Epithelial cell of proximal tubule (primary cell): ENCODE measurements at places on chromosomes 1 and 21.

- DNase-seq: no peak
These were observed 6.2 kb upstream of the SLAMF1 start for GRCh38 chr1:160652924-160653619.

- DNase-seq: no peak
These were observed 51.2 kb upstream of the NFASC start for GRCh38 chr1:204819495-204819894.

DNA sequence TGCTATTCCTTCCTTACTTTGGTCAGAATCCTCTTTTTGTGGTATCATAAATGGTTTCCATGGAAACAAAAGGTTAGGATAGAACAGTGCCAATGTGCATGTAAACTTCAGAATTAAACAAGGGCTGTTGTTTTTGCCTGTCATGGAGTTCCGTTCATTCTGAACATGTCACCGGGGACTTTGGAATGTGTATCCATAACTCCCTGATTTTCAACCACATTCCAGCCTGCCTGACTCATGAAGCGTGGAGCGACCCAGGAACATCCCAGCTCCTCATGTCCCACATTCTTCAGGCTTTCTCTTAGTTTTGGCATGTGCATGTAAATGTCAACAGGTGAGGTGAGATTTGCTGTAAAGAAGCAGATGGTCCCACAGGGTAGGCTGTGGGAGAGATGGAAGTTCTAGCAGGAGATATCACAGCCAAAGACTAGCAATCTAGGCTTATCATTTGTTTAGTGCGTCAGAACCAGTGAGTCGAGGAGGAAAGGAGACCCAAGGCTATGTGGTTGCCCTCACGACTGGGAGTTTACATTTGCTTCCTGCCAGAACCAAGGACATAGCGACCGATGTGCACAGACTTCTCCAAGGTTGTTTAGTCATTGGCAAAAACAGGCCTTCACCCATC lies 23.0 kb upstream of the DNAJC11 start:
- peak; percentile 63 for DNase-seq

- no peak for DNase-seq
These were observed 107.7 kb upstream of the USP24 start for GRCh38 chr1:55322842-55323241.

GRCh38 chr1:217585577-217585976 lies 45.3 kb downstream of the GPATCH2 start:
- DNase-seq: no peak

DNA sequence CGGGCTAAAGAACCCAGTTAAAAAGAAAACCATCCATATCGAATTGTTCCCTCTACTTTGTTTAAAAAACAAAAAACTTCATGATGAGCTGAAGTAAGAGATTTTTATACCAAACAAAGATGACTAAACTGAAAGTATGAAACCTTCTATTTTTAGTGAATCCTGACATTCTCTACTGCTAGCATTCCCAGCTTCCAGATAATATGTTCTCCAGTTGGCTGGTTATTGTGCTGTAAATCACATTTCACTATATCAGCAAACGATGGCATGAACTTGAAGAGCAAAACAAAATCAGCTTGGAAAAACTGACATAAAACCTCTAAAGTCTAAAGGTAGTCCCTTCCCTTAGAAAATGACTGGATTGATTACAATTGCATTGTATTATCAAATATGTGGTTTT lies 68.1 kb upstream of the APP start:
- no peak for DNase-seq

DNA sequence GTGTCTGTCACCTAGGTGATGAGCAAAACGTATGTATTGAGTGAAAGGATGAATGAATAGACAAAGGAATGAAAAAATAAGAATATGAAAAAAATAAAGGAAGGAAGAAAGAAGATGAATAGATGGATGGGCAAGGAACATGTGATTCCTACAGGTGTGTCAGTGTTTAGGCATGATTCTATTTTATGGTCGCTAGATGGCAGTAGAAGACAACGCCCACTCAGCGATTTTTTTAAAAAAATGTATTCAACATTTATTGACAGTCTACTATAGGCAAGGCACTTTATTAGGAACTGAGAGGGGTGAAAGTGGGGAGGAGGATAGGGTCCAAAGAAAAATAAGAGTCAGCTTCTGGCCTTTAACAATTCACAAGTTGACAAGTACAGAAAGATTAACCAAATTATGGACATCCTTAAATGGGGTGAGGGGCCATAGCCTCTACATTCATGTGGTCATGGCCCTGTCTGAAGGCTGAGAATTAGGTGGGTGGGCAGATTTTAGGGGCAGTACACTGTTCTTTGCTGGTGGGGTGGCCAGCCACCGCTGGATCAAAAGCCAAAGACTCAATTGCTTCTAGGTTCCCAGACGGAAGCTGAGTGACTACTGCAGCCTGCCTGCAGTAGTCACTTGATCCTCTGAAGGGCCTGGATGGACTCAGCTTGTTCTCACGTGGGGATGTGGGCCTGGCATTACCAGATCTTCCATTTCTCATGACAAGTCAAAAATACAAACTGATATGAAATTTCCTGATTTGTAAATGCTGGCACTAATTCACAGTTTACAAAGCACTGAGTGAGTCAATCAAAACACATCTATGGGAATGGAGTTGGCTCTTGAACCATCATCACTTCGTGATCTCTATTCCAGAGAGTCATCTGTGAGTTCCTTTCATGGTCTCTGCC lies 83.9 kb downstream of the FASLG start:
- DNase-seq: no peak

GRCh38 chr1:31880957-31881687 lies 57.0 kb downstream of the PTP4A2 start:
- DNase-seq: no peak

- DNase-seq: peak; percentile 80
These were observed 22.7 kb upstream of the IFNGR2 start for GRCh38 chr21:33380483-33380998.

- no peak for DNase-seq
These were observed 401.3 kb downstream of the HHAT start for GRCh38 chr1:210730023-210730422.

GRCh38 chr1:40847023-40847745 lies 15.0 kb downstream of the CITED4 start:
- DNase-seq: peak; percentile 36
